Nasal cavity respiratory epithelium epithelial cell of viscerocranial mucosa (primary cell): ENCODE measurements at places on chromosomes 2 and 18. TPM values are rescaled to one million over a fixed set of nuclear protein-coding genes. Genes with fewer than 3 reads are reported as not detected.

The SH2D6 gene
- total RNA-seq, result under 0.01 and 0.28 TPM in 2 replicates

The SCYGR4 gene
- not detected in 2 replicates for total RNA-seq

The CPLX4 gene
- not detected in 2 replicates for total RNA-seq

The COL4A3 gene
- total RNA-seq, result 0.07 TPM in 1 of 2 replicates, not detected in the other

The STAM2 gene
- total RNA-seq, result 30.1 and 34.2 TPM in 2 replicates

The PLEK gene
- total RNA-seq, result not detected in 2 replicates

The ERLEC1 gene
- total RNA-seq, result 69.5 and 147 TPM in 2 replicates

The CYB5A gene
- 25.6 and 66.2 TPM in 2 replicates for total RNA-seq

The IL18R1 gene
- total RNA-seq, result 5.5 and 9.5 TPM in 2 replicates

The SNTG2 gene
- total RNA-seq, result 0.14 TPM in 1 of 2 replicates, not detected in the other

The RPRM gene
- total RNA-seq, result not detected in 2 replicates
